ENCODE measurements at places on chromosomes 16 and 17.

- peak; percentile 72 for DNase-seq
Observed at GRCh38 chr17:82003411-82004381, 19.0 kb downstream of the CENPX start.

GRCh38 chr16:16007743-16008111 lies 58.3 kb downstream of the ABCC1 start:
- DNase-seq: no peak

GRCh38 chr16:54007504-54007903 lies 279.1 kb downstream of the IRX3 start:
- no peak for DNase-seq

- no peak for DNase-seq
Observed at GRCh38 chr17:65181237-65182061, 44.3 kb downstream of the RGS9 start.

DNA sequence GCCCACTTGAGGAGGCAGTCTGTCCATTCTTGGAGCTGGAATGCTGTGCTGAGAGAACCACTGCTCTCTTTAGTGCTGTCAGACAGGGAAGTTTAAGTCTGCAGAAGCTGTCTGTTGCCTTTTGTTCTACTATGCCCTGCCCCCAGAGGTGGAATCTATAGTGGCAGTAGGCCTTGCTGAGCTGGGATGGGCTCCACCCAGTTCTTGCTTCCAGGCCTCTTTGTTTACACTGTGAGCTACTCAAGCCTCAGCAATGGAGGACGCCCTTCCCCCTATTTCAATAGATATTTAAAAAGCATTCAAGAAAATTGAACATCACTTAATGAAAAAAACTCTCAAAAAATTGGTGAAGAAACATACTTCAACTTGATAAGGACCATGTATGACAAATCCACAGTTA lies 313.5 kb downstream of the PHKB start:
- no peak for DNase-seq
